ENCODE measurements at places on chromosomes 6 and 20.

- no peak for DNase-seq
These were observed 81.1 kb downstream of the ATP9A start for GRCh38 chr20:51687108-51687507.

- no peak for DNase-seq
These were observed 224.9 kb downstream of the ANKRD60 start for GRCh38 chr20:58003525-58003924.

GRCh38 chr6:170274713-170275560, 15.9 kb downstream of the DLL1 start:
- no peak for DNase-seq

DNA sequence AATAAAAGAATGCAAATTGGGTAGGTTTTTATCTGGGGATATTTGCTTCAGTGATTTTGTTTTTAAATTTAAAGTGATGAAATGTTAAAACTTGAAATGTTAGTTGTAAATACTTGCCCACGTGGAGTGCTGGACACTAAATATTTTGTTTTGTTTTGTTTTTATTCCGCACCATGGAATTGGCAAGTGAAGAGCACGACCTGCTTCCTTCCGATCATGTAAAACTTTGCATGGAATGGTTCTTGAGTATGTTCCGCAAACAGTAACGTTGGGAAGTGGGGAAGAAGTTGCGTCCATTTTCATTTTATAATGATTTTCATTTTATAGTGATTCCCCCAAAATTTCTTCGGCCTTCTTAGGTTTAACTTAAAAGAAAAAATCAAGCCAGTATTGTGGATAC, 765 bp downstream of the IRAK1BP1 start:
- DNase-seq = no peak

DNA sequence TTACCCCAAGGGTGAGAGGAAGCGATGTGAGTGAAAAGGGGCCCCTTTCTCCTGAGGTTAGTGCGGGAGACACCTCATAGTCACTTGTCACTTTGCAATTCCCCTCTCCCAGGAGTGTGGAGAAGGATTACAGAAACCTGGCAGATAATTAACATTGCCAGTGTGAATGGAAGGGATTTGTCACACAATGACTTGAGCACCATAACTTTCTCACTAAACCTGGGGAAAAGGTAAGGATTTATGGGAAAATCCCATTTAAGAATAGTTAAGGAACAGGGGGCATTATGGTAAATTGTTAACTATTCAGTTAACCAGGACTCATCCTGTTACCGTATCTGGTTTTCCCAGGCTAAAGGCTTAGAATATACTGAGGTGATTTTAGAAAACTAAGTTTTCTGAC, 219.5 kb upstream of the JAG1 start:
- DNase-seq = no peak

DNA sequence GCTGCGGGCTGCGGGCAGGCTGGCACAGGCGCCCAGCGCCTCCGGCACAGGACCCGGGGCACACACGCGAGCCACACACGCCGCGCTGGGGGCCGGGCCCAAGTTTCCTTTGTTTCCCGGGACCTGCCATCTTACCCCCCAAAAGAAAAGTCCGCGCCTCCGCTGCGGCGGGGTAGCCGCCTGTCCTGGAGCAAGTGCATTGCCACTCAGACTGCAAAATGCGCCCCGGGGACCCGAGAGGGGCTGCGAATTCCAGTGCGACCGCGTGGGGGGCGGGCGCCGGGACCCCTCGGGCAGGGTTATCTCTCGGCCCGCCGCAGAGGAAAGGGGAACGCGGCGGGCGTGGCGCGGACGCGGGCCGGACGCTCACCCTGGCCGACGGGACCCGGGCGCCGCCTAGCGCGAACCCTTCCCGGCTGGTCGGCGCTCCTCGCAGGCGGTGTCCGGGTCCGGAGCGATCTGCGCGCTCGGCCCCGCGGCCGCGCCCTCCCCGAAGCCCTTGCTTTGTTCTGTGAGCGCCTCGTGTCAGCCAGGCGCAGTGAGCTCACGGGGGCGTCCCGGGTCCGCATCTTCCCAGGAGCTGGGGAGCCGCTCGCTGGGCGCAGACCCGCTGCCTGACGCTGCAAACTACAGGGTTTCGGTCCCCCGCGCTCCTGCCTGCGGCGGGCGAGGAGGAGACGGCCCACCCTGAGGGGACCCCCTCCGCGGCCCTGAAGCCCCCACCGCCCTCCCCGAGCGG, 639 bp upstream of the CD24 start:
- no peak for DNase-seq

DNA sequence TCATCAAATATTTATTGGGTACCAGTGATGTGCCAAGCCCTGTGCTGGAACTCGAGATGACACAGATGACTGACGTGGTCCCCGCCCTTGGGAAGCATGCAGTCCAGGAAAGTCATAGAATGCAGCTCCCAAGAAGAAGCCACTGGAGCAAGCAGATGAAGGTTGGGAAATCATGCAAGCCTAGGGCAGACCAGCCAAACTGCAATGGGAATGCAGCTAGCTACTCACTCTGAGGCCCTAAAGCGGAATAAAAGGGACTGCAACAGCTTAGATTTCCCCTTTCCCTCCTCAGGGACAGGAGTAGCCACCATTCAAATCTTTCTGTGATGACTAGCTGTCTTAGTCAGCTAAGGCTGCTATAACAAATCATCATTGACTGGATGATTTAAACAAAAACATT, 152.2 kb downstream of the MAFB start:
- no peak for DNase-seq

DNA sequence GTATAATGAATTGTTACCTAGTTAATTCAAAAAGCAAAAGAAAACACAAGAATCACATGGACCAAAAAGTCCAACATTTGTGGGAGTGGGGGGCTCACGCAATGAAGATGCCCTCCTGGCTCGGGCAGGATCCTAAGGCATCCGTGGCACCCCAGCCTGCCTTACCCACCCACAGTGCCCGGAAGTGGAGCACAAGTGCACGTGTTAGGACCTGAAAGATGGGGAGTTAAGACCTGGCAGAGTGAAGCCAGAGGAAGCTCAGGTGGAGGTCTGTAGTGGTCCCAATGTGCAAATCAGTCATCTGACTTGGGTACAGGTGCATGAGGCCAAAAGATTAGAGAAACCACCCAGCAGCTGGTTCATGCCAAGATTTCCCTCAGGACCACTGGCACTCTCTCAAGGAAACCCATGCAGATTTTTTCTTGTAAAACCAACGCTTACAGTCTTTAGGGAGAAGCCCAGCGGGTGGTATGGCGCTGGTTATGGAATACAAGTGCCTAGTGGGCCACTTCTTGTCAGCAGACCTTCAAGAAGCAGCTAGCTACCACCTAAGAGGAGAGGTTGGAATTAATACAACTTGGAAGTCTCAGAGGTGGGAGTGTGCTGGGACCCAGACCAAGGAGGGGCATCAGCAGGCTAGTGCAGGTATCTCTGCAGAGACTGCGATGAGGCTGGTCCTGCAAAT, 42.1 kb downstream of the BFSP1 start:
- no peak for DNase-seq

DNA sequence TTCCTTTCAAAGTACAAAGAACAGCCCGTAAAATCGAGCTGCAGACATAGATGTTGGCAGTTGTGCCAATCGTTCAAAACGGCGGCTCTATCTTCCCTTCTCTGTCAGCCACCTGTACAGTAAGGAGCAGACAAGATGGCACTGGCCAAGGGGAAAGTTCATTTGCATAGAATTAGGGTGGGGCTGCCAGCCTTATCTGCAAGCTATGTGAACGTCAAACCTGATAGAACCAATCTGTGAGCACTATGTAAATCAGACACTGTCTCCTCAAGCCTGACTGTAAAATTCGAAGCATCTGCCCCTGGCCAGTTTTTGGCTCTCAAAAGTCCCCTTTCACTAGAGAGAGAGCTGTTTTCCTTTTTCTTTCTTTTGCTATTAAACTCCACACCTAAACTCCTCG, 374.5 kb downstream of the EPM2A start:
- DNase-seq = no peak

DNA sequence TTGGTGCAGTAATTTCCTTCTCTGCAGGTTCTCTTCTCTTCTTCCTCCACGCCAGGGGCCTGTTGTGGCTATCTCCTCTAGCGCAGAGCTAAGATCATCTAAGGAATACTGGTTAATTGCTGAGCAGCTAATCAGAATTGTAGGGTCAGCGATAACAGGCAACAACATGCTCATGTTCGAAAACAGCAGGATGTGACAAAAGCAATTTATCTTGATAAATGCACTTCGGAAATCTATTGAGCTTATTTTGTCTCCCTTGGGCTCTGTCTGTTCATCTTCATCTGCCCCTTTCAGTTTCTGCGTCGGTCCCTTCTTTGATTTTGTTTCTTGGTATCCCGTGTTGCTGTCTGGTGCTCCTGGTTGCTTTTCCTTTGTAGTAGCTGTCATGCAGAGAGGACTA, 67.3 kb upstream of the MAP3K7 start:
- no peak for DNase-seq

DNA sequence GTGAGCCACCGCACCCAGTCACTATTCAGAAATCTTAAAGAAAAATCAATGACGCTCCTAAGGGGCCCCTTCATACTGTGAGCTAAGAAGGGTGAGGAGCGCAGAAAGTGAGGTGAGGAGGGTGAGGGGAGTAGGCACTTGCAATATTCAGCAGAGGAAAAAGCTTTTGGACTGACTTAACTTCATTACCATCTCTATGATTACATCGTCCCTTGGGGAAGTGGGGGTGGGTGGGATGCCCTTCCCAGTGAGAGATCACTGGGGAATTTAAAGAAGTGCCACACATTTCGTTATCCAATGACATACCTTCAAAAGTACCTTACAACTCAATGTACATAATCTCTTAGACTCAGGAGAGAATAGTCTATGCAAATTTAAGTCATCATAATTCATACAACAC, 46.5 kb downstream of the SMLR1 start:
- no peak for DNase-seq

- DNase-seq = no peak
These were observed 399.3 kb downstream of the KHDRBS2 start for GRCh38 chr6:61886608-61887259.

DNA sequence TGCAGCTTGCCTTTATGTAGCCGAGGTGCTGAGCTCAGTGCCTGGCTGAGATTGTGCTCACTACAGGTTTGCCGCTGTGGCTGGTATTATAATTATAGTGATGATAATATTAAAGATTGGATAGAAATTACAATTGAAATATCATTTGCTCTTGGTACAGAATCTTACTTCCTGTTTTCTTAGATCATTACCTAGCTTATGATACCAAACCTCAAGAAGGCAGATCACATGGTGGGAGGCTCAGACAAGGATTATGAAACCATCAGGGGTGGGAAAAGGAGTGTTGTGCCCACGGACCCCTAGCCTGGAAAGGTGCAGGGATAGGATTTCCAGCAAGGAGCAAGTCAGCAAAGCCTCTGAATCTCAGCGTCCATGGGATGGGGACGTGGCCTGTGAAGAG, 70.6 kb downstream of the IGF2R start:
- no peak for DNase-seq

DNA sequence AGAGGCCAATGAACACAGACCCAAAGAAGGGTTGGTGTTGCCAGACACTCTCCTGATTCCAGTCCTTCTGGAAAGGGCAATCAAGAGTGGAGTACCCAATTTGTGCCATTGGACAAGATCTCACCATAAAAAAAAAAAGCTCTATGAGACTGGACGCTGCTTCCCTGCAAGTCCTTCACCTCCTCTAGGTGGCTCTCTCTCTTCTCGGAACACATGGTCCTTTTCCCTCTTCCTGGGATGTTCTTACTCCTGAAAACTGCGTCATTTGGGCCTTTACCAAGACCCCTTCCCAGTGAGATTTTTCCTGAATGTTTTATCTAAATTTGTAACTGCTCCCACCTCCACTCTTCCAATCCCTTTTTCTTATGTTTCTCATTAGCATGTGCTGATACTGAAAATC, 280.8 kb downstream of the FOXA2 start:
- no peak for DNase-seq

DNA sequence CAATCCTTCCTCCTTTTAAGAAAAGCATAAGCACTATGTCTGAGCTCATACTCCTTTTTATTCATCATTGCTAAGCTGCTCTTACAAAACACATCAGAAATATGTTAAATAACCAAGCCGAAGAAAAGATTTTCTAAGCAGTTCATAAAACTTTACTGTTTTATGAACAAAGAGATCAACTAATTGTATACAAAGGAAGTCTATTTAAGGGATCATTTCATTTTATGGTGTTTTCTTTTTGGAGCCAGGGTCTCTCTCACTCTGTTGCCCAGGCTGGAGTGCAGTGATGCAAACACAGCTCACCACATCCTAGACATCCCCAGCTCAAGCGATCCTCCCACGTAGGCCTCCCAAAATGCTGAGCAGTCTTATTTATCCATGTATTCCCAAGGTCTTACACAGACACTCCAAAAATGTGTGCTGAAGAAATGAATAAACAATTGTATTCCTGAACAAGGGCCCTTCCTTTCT, 9.3 kb downstream of the NUDT3 start:
- no peak for DNase-seq

- no peak for DNase-seq
These were observed 143.4 kb upstream of the PHACTR1 start for GRCh38 chr6:12572896-12573827.

DNA sequence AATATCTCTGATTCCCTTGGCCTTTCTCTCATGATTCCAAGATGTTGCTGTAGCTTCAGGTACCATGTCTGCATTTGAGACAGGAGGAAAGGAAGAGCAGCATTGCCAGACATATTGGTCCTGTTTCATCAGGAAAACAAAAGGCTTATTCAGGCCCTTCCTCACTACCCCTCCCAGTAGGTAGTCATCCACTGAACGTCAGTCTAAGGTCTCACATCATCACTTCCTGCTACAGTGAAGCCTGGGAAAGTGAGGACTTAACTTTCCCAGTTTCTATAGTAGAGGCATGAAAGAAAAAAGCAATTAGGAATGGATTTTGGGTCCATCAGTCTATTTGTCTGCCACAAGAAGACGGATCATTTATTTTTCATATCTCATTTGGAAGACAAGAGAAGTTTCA, 85.7 kb upstream of the SOX4 start:
- no peak for DNase-seq

DNA sequence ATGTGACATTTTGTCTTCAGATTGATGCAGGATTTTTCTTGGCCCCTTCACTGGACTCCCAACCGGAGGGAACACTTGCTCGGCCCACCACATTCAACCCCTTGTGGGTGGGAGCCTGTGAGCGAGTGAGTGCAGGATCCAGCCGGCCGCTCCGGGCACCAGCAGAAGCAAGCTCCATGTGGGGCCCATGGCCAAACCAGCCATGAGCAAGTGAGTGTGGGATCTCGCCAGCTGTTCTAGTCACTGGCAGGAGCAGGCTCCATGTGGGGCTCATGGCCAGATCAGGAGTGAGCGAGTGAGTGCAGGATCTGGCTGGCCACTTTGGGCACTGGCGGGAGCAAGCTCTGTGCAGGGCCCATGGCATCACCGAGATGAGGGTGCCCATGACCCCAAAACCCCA, 42.6 kb downstream of the OSTM1 start:
- no peak for DNase-seq

DNA sequence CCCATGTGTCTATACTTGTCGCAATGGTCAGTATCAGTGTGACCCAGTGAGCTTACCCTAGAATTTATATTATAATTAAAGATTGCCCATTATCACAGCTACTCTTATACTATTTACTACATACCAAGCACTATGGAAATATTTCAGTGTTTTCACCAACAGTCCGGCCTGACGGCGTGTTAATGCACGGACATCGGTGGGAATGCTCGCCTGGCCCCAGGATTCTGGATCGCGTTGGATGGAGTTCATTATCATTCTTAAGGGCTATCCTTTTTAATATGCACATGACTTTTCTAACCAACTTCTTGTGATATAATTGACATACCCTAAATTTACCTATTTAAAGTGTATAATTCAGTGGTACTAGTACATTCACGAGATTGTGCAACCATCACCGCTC, 51.8 kb upstream of the AFDN start:
- no peak for DNase-seq
